IMR-90 (cell line): ENCODE measurements at places on chromosomes 16 and 17.

DNA sequence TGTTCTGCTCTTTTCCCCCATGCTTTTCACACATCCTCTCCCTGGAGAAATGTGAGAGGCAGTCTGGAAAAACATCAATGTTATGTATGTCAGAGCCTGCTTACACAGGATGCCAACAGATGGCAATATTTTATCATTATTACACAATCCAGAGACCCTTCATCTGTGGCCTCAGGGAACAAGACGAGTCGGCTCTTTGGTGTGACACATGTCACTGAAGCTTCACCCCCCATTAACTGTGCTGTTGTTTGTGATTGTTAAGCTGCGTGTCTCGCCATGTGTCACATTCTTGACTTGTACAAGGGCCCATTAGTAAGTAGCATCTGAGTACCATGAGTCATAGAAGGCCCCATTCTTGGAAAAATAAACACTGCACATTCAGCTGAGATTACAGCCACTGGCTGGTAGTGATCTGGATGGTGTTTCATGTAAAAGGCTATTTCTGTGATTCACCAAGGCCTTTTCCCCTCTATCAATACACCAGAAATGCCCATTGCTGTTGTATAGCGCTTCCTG, 682.1 kb upstream of the SOX9 start:
- DNase-seq = peak; percentile 98

GRCh38 chr16:49921106-49921505, 65.2 kb upstream of the ZNF423 start:
- DNase-seq = no peak

GRCh38 chr16:3674513-3675295, 20.2 kb downstream of the DNASE1 start:
- DNase-seq = no peak

- peak; percentile 80 for DNase-seq
Measured at GRCh38 chr17:42112552-42113176, at the start of gene DHX58. Gene DHX58 (minus strand): TSS chr17:42112714. CDS start chr17:42111892, 822 bp downstream.

DNA sequence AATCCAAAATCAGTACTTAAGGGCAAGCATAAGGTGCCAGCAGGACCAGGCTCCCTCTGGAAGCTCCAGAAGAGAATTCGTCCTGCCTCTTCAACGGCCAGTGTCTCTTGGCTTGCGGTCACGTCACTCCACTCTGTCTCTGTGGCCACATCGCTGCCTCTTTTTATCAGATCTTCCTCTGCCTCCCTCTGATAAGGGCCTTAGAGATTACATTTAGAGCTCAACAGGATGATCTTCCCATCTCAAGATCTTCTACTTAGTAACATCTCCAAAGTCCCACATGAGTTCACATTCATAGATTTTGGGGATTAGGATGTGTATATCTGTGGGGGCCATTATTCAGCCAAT, 16.9 kb downstream of the MPG start:
- DNase-seq = no peak

DNA sequence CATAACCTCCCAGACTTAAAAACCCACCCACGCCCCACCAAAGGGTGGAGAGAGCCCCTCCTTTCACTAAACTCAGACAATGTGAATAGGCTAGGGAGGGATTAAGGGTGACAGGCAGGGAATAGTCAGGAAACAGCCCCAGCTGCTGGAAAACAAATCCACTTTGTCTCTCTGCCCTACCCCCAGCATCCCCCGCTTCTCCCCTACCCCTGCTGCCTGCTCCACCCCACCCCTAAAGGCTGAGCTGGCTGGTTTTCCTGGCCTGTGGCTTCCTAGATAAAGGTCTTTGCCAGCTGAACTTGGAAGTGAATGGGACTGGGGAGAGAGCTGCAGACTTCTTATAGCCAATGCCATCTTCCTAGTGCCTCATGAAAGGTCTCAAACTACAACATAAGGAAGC, 15.0 kb downstream of the CAVIN1 start:
- DNase-seq = no peak

DNA sequence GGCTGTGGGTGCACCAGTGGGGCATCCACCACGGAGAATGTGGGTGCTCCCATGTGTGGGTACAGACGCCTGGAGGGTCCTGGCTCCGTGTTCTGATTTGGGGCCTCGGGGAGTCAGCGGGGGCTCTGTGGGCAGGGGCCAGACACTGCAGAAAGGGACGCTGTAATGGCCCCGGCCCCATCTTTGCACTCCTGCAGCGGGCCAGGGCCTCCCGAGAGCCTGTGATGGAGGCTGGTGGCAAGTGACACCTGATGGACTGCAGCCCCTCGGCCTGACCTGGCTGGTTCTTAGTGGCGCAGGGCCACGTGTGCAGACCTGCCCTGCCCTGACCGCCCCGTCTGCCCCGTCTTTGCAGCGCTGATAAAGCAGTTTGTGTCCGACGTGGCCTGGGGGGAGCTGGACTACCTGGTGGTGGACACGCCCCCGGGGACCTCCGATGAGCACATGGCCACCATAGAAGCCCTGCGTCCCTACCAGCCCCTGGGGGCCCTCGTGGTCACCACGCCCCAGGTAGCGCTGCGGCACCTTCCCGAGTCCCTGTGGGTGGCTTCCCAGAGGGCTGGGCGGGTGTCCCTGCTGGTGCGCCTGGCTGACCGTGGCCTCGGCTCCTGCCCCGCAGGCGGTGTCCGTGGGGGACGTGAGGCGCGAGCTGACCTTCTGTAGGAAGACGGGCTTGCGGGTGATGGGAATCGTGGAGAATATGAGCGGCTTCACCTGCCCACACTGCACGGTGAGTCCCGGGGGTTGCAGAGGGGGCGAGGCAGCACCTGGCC, 4.7 kb downstream of the NUBP2 start:
- DNase-seq = no peak

- DNase-seq = peak; percentile 65
Measured at GRCh38 chr17:73192206-73192893, 505 bp upstream of the COG1 start.

- peak; percentile 23 for DNase-seq
Measured at GRCh38 chr17:29622337-29623282, at the start of gene CORO6. Gene CORO6 (minus strand): TSS chr17:29622912. CDS start chr17:29621421, 1,491 bp downstream.

DNA sequence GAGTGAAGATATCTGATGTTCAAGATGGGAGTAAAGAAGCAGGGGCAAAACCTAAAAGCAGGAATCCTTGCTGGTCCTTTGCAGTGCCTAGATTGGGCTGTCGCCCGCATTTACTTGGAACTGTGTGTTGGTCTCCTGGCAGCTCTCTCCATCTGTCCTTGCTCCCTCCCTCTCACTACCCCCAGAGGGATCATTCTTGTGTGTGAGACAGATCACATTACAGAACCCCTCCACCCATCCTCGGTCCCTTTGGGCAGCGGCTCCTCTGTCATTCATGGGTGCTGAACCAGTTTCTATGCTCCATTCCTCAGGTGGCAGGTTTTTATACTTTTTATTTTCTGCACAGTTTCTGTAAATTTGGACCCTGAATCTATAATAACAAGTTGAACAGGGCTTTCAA, 99.4 kb upstream of the MYOCD start:
- no peak for DNase-seq

DNA sequence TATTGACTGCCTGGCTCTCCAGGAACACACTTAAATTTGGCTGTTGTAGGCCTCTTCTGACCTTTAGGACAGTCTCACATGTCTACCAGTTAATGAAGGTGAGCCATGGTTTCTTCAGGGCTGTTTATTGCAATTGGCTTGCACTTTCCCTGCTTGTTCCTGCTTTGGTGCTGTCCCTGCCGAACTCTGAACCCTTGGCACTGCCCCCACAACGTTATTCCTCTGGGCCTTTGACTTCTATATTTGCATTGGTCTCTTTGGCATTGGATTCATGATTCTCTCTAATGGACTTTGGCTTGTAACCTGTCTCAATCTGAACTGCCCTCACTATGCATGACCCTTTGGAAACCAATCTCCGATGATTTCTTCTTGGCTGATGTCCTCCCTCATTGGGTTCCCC, 299.4 kb downstream of the UTP18 start:
- DNase-seq = no peak

GRCh38 chr17:20307326-20307910, 159.9 kb downstream of the LGALS9B start:
- DNase-seq = no peak

GRCh38 chr16:47045023-47045422, 71.5 kb upstream of the DNAJA2 start:
- DNase-seq = no peak

GRCh38 chr17:39647256-39647655, 10.3 kb downstream of the STARD3 start:
- no peak for DNase-seq

DNA sequence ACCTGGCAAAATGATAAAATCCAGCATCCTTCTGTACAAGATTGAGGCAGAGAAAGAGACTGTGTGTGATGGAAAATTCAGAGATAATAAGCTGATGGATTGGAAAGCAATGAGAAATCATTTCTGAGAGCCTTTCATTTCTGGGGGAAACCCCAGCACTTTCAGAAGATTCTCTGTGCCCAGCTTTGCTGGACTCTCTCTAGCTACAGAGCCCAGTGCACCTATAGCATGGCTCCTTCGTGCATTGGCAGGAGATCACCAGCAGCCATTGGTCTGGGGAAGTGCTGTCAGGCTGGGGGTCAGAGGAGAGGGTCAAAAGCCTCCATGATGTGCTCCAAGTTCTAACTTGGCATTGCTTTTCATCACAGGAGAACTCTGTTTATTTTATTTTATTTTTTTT, 259.9 kb downstream of the SOX9 start:
- DNase-seq = no peak

GRCh38 chr16:30747331-30747730, 894 bp upstream of the PHKG2 start:
- DNase-seq = peak; percentile 35

- DNase-seq = peak; percentile 31
Measured at GRCh38 chr16:2350500-2350899, 10.0 kb upstream of the ABCA3 start.

GRCh38 chr16:88714420-88715302, 8.4 kb downstream of the CTU2 start:
- no peak for DNase-seq

GRCh38 chr16:27323781-27324561, 10.2 kb downstream of the IL4R start:
- DNase-seq = no peak

DNA sequence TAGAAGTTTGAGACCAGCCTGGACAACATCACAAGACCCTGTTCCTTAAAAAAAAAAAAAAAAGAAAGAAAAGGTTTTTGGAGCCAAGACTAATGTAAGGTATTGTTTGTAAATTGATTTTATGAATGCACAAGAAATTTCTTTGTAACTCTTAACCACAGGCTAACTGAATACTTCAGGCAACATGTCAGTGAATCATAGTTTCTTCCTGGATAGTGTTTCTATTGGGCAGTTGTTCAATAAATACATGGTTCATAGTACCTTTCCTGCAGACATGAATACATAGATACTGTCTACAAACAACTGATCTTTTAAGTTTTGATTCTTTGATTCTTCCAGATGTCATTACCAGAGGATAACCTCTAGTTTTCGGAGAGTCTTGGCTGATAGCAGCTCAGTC, 11.6 kb downstream of the DDX42 start:
- peak; percentile 78 for DNase-seq

DNA sequence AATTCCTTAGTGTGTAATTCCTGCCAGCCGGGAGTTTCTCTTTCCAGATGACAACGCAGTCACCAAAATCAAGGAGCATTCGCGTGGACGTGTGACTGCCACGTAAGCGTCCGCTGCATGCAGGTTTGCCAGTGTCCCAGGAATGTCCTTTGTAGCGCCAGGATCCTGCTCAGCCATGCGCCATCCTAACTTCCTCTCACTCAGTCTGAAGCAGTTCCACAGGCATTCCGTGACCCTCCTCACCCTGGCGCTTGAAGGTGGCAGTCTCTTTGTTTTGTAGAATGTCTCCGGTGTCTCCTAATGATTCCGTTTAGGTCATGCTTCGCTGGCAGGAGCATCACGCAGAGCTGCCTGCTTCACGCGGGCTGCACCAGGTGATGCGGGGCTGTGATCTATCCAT, 88.6 kb downstream of the RPTOR start:
- no peak for DNase-seq

DNA sequence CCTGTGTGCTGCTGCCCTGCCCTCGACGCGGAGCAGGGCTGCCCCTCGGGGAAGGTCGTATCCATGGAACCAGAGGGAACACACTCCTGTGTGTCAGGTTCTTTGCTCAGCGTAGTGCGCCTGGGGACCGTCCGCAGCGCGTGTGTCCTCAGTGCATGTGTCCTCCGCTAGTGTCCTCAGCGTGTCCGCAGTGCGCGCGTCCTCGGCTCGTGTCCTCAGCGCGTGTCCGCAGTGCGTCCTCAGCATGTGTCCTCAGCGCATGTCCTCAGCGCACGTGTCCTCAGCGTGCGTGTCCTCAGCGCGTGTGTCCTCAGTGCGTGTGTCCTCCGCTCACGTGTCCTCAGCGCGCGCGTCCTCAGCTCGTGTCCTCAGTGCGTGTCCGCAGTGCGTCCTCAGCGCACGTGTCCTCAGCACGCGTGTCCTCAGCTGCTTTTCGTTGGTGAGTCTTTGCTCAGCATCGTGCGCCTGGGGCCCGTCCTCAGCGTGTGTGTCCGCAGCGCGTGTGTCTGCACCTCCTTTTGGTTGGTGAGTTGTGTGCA, 59.2 kb upstream of the ZNF750 start:
- DNase-seq = no peak

DNA sequence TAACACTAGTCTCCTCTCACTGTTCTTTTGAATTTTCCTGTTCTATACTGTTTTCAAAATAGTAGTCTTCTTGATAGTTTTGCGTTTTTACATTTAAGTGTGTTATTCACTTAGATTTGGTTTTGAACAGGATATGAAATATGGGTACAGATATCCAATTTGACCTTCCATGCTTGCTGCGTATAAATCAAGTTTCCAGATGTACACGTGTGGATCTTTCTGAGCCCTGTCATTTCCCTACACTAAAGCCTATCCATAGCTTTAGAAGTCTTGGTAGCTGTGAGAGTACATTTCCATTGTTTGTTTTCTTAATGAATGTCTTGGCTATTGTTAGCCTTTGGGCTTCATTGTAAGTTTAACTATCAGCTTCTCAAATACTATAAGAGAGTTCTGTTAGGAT, 20.4 kb downstream of the CYLD start:
- peak; percentile 36 for DNase-seq

- no peak for DNase-seq
Measured at GRCh38 chr16:5206331-5206990, 108.9 kb upstream of the EEF2KMT start.

GRCh38 chr17:61410141-61411010, 10.7 kb downstream of the TBX2 start:
- peak; percentile 86 for DNase-seq

DNA sequence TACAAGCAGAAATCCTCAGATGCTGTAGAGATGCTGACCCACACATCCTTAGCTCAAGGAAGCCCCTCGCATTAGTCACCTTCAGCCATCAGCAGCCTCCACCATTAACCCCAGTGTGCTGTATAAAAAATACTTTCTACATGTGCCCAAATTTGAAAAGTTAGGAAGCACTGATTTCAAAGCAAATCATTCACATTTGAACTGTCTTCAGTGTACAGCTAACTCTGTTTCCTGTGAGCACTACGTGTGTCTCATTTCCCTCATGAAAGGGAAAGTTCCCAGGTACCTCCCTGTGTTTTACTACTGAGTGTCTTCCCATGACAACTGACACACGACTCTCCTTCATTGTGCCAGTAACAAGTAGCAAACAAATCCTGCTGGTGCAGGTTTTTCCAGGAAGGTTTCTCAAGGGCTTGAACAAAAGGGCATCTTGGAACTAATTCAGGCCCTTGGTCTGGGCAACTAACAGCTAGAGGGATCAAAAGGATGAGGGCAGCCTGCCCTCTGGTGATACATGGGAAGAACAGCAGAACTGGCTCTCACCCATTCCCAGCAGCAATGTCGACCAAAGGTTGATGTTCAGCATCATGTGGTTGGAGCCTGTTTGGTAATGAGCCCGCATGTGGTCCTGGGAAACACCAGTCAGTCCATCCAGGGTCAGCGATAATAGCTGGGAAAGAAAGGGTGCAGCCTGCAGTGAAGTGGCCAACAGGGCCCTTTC, 4.0 kb downstream of the SLC35B1 start:
- peak; percentile 39 for DNase-seq

GRCh38 chr17:67165201-67165600, 79.8 kb downstream of the HELZ start:
- DNase-seq = no peak
